WTC11 (cell line): ENCODE measurements at places on chromosomes 3 and 15. TPM values are rescaled to one million over a fixed set of nuclear protein-coding genes. Genes with fewer than 3 reads are reported as not detected.

- no peak for DNase-seq
- no peaks in the 10 kb centered on the region for H3K36me3 ChIP-seq
- H3K27ac ChIP-seq = no peak overlapping the region
- no peak overlapping the region for H3K4me3 ChIP-seq
These were observed 56.7 kb upstream of the BLM start for GRCh38 chr15:90660195-90660998.

DNA sequence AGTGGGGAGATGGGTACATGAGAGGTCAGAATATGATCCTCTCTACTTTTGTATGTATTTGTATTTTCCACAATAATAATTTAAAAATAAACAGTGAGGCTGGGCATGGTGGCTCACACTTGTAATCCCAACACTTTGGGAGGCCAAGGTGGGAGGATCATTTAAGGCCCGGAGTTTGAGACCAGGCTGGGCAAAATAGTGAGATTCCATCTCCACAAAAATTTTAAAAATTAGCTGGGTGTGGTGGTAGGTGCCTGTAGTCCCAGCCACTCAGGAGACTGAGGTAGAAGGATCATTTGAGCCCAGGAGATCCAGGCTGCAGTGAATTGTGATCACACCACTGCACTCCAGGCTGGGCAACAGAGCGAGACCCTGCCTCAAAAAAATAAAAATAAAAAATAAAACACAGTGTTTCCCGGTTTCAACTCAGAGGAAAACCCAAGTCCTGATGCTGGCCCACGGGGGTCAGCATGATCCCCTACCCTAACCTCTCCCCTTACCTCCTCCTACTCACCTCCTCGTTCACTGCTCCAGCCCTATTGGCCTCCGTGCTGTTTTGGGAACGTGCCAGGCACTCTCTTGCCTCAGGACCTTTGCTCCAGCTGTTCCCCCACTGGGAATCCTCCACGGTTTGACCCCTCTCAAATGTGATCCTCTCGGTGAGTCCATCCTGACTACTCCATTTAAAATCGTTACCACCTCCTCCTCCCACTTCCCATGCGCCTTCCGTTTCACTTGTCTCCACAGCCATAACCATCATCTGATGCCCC is 2.9 kb upstream of the KLHL40 start:
- H3K27me3 ChIP-seq = no peaks in the 10 kb centered on the region; the same call in none of the 2 replicates
- no peak overlapping the region for H3K27ac ChIP-seq
- no peaks in the 10 kb centered on the region for H3K36me3 ChIP-seq
- H3K4me1 ChIP-seq = no peaks in the 10 kb centered on the region
- H3K4me3 ChIP-seq = no peak overlapping the region

PEX5L gene
- total RNA-seq = 3.2 to 4.5 TPM (median 4.0 TPM) in 3 replicates

LRRIQ4 gene
- 0.09 to 0.34 TPM (median 0.18 TPM) in 3 replicates for total RNA-seq

PROS1 gene
- 0.99 to 1.7 TPM (median 1.7 TPM) in 3 replicates for total RNA-seq

OR4F6 gene
- not detected in 3 replicates for total RNA-seq

DNA sequence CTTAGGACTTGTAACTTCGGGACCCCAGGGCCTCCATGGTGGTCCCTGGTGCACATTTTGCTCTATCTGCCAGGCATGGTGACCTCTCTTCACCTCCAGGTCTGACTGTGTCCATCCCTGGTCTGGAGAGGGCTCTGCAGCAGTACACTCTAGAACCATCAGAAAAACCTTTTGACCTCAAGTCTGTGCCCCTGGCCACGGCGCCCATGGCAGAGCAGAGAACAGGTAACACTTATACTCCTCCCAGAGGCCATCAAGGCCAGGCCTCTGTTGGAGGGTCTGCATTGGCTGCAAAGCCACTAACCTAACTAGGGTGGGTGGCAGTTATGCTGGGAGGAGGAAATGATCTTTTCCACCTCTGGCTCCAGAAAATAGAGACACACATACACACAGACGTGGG is 10.3 kb upstream of the HMCES start:
- no peak overlapping the region for H3K27ac ChIP-seq
- no peaks in the 10 kb centered on the region for H3K27me3 ChIP-seq
- H3K4me1 ChIP-seq = no peaks in the 10 kb centered on the region
- H3K36me3 ChIP-seq = peaks cover 90% of the 10 kb centered on the region
- no peak for DNase-seq

DNA sequence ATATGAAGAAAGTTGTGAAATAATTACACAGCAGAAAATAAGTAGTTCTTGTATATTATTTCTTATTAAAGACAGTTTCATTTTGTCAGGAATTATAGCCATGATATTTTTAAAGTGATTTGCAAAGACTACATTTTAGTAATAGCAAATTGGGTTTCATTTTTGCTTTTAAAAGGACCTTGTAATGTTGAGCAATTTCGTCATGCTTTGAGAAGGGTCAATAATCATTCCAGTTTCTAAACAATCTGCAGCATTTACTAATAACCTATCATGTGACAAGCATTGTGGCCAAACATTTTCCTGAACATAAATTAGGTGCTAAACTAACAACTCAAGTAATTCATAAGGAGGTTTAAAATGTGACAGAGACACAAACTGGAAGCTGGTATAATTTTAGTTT is 214.4 kb upstream of the CBLB start:
- DNase-seq = no peak
- H3K4me1 ChIP-seq = no peaks in the 10 kb centered on the region
- no peak overlapping the region for H3K4me3 ChIP-seq
- H3K27me3 ChIP-seq = no peaks in the 10 kb centered on the region

DNA sequence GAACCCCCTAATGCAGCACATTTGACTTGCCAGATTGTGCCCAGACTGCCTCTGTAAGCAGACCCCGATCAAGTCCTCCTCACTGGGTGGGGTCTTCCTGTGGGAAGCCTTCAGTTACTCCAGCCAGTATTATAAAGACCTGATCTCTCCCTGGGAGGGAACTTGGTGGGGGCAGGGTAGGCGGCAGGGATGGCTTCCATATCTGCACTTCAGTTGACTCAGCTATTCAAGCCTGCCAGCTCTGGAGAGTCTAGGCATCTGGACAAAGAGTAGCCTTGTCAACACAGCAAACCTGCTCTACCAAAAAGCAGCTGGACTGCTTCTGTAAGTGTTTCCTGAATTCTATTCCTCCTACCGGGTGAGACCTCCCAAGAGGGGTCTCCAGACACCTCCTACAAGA is 21.0 kb upstream of the SLC25A38 start:
- no peak for DNase-seq
- no peaks in the 10 kb centered on the region for H3K36me3 ChIP-seq
- H3K4me1 ChIP-seq = no peaks in the 10 kb centered on the region
- no peak overlapping the region for H3K4me3 ChIP-seq

HHLA2 gene
- 0.07 to 0.14 TPM (median 0.09 TPM) in 3 replicates for total RNA-seq

MYZAP gene
- 0.60 to 0.73 TPM (median 0.68 TPM) in 3 replicates for total RNA-seq

DNA sequence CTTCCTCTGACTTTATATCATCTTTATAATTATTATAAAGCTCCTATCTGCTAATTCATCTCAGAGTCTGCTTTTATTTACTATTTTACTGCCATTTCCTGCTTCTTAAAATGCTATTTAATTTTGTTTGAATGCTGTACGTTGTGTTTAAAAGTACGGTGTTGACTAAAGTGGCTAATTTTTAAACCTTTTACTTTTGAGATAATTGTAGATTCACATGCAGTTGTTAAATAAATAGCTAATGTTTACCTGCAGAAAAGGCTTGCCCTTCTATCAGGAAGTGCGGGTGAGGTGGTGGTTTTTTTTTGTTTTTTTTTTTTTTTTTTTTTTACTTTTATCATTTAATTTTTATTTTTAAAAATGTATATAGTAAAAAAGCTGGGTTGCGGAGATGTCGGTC is 41.3 kb downstream of the XYLB start:
- peaks cover 10% of the 10 kb centered on the region for H3K36me3 ChIP-seq
- no peak overlapping the region for H3K27ac ChIP-seq
- H3K27me3 ChIP-seq = no peaks in the 10 kb centered on the region
- no peak for DNase-seq

GRCh38 chr3:137946356-137946973 is 63.5 kb upstream of the CLDN18 start:
- peaks cover 19% of the 10 kb centered on the region for H3K4me1 ChIP-seq
- peaks cover 29% of the 10 kb centered on the region for H3K27me3 ChIP-seq
- H3K36me3 ChIP-seq = no peaks in the 10 kb centered on the region
- H3K4me3 ChIP-seq = no peak overlapping the region
- H3K27ac ChIP-seq = no peak overlapping the region

- H3K4me3 ChIP-seq = no peak overlapping the region
- H3K27me3 ChIP-seq = no peaks in the 10 kb centered on the region; the same call in 1 of the 2 replicates
- H3K36me3 ChIP-seq = no peaks in the 10 kb centered on the region
- H3K4me1 ChIP-seq = peaks cover 8% of the 10 kb centered on the region
- DNase-seq = no peak
- no peak overlapping the region for H3K27ac ChIP-seq
These were observed 36.0 kb downstream of the FBN1 start for GRCh38 chr15:48609486-48609885.

GRCh38 chr15:79933231-79933630 is 36.4 kb upstream of the MTHFS start:
- no peaks in the 10 kb centered on the region for H3K4me1 ChIP-seq
- 0 out of 2 replicates have a peak, but pooled peaks cover 3% of the 10 kb centered on the region for H3K36me3 ChIP-seq
- no peak overlapping the region for H3K4me3 ChIP-seq
- H3K27ac ChIP-seq = no peak overlapping the region
- DNase-seq = no peak

GRCh38 chr15:33234020-33234461 is 39.5 kb upstream of the FMN1 start:
- H3K4me1 ChIP-seq = peaks cover 12% of the 10 kb centered on the region
- no peaks in the 10 kb centered on the region for H3K27me3 ChIP-seq
- H3K27ac ChIP-seq = no peak overlapping the region
- H3K4me3 ChIP-seq = no peak overlapping the region
- no peak for DNase-seq
